ENCODE measurements at places on chromosomes 6 and 20. TPM values are rescaled to one million over a fixed set of nuclear protein-coding genes. Genes with fewer than 3 reads are reported as not detected.

DNA sequence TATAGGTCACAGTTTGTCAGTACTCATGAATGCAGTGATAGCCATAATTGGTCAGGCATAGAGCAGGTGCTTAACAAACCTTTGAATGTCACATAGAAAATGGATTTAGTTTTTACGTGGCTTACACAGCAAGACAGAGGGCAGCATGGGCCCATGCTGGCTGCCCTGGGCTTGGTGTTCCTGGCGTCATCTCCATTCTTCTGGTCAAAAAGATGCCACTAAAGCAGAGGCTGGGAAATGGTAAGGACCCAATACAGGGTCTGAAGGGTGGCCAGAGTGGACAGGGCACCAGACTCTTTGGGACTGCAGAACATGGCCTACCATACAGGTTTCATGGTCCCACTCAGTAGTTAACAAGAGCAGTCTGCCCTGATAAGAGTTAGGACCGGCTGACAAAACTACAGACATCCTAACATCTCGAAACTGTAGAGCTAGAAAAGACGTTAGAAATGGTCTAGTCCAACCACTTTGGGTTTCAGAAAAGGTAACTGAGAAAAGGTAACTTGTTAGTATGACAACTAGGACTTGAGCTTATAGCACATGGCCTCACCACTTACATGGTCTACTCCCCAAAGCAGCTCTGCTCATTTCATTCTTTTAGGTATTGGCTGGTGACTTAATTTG, 22.6 kb downstream of the HEBP2 start:
- DNase-seq: no peak

- DNase-seq: no peak
Measured at GRCh38 chr6:148240461-148240840, 102.2 kb upstream of the SASH1 start.

Gene PLN
- 6.4 TPM for polyA plus RNA-seq

Gene NR2E1
- polyA plus RNA-seq: not detected

- DNase-seq: no peak
Measured at GRCh38 chr6:33430334-33430733, 10.5 kb downstream of the SYNGAP1 start.
